Stimulated activated CD4-positive, alpha-beta T cell treated with anti-CD3 and anti-CD28 coated beads, Interleukin-12 subunit alpha, Interleukin-12 subunit beta, amount 100 ng/mL, for 48 hours (primary cell): ENCODE measurements at places on chromosomes 5 and 9.

GRCh38 chr5:13572163-13572562, 372.3 kb downstream of the DNAH5 start:
- no peak for DNase-seq

GRCh38 chr5:131959906-131960305, 14.4 kb upstream of the MEIKIN start:
- DNase-seq: no peak

DNA sequence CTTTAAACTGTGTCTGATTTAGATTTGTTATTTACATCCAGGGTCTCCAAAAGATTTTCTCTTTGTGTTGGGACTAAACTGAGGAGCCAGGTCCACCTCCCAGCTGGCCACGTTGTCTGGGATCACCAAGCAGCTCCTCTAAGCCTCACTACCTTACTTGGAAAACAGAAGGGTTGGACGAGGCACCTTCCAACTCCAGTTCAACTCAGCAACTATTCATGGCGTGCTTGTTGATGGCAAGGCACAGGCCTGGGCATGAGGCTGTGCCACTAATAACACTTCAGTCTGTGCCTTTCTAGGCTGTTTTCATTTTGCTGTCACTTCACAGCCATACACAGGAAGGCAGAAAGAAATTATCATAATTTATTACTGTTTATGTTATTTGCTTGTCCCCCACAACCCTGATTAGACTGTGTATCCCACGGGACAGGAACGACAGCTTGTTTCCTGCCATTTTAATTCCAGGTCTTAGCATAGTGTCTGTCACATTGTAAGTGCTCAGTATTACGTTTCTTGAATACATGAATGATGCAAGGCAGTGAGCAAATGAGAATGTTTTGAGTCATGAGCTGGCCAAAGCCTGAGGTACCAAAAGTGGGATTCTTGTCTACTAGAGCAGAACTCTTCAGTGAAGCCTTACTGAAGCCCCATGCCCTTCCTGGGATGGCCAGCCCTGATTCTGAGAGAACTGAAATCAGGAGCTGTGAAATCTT, 125.8 kb downstream of the GALNT10 start:
- DNase-seq: no peak

GRCh38 chr9:93436218-93436617, 15.3 kb upstream of the FAM120A start:
- no peak for DNase-seq

GRCh38 chr9:16515879-16516301, 354.6 kb downstream of the BNC2 start:
- DNase-seq: no peak

DNA sequence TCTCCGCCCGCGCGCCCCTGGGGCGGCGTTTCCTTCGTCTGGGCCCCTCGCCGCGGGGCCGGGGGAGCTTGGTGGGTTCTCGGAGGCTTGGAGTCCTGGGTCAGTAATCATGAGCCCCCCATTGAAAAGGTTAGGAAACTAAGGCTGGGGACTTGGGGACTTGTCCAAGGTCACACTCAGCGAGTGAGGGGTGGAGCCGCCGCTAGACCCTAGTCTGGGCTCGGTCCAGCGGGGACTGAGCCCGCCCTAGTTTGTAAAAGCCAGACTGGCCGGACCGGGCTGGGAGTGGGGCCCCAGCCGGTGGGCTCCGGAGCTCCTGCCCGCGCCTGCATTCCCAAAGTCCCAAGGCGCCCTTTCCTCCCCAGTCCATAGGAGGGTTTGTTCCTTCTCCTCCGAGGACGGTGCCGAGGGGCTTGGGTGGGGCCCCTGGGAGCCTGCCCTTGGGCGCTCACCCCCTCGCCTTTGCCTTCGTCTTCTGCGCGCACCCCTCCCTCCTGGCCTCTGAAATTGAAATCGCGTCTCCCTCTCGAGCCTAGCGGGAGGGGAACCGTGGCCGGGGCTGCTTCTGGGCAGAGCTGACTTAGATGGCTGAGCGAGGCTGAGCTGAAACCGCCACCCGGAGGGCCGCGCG, 995 bp downstream of the OLFM1 start:
- DNase-seq: no peak

DNA sequence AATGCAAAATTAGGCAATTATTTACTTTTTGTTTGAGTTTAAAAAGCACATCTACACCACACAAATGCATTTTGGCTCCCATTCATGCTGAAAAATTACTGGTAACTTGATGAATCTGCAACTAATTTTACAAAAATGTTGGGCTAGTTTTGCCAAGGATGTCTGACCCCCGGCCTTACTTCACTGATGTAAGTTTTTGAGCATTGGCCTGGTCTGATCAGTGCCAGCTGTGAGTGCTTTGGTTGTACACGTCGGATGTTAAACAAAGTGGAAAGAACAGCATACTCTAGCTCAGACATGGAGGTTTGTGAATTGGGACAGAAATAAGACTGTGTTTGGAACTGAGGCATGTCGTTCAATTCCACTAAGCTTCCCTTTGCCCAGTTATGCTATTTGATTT, 1044.2 kb downstream of the TLE4 start:
- DNase-seq: no peak

GRCh38 chr9:131845305-131846298, 105.7 kb upstream of the RAPGEF1 start:
- DNase-seq: no peak

DNA sequence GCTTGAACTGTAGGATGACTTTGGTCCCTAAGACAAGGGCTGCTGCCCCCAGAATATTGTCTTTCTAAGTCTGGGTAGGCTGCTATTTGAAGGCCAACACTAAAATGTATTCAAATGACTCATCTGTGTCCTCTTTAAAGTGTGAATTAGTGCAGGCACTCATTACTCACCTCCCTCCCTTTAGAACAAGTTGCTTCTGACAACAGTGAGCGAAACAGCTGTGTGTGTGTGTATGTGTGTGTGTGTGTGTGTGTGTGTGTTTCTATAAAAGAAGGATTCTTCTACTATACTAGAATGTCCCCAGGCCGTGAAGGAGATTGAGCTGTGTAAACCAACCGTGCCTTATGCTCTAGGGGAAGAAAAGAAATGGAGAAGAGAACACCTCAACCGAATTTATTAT, 1337.2 kb downstream of the PTPRD start:
- DNase-seq: no peak

DNA sequence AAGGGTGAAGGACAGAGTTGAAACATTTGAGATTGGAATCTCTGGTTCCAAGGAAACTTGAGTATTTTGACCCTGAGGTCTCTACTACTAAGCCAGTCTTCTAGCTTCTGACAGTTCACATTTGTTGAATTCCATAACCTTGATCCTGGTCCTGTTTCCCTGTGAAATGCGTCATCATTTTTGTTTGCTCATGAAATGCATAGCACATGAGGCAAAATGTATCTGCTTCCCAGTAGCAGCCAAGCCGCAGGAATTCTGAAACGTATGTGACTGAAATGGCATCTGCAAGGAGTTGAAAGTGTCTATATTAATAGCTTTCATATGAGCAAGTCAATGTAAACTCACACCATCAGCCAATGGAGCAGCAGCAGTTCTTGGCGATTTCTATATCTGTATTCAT, 307.9 kb downstream of the CSNK1G3 start:
- DNase-seq: no peak

DNA sequence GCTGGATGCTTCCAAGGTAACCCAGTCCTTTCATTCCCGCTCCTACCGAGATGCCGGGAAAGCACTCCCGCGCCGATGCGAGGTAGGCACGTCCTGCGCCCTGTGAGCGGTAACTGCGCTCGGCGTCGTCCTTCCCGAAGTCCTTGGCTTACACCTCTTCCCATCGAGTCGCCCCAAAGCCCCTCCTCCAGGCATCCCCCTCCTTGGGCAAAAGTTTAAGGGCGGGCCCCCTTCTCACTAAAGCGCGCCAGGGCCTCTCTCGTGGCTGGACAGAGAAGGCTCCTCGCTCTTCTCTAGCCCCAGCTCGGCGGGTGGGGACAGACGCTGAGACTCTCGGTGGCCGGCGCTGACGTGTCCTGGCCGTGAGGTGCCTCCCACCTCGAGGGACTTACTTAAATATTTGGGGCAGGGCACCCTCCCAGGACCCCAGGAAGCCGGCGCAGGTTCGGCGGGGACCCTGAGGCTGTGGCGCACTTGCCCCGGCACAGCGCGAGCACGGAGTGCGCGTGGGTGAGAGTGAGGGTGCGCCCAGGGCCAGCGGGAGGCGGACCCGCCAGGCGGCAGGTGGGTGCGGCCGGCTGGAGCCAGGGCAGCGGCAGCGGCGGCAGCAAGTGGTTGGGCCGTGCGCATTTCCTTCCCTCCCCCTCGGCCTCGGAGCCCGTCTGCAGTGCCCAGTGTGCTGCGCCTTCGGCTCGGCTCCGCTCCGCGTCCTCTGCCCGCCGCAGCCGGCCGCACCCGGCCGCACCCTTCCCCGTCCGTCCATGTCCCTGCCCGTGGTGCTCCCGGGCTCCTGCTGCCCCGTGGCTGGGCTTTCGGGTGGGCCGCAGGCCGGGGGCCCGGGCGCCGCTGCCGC, at the start of gene ENTREP1:
Gene ENTREP1 (plus strand): TSS at position 667 of the 853 bp plus-strand sequence. CDS start 95 bp downstream, at position 762.
- no peak for DNase-seq

DNA sequence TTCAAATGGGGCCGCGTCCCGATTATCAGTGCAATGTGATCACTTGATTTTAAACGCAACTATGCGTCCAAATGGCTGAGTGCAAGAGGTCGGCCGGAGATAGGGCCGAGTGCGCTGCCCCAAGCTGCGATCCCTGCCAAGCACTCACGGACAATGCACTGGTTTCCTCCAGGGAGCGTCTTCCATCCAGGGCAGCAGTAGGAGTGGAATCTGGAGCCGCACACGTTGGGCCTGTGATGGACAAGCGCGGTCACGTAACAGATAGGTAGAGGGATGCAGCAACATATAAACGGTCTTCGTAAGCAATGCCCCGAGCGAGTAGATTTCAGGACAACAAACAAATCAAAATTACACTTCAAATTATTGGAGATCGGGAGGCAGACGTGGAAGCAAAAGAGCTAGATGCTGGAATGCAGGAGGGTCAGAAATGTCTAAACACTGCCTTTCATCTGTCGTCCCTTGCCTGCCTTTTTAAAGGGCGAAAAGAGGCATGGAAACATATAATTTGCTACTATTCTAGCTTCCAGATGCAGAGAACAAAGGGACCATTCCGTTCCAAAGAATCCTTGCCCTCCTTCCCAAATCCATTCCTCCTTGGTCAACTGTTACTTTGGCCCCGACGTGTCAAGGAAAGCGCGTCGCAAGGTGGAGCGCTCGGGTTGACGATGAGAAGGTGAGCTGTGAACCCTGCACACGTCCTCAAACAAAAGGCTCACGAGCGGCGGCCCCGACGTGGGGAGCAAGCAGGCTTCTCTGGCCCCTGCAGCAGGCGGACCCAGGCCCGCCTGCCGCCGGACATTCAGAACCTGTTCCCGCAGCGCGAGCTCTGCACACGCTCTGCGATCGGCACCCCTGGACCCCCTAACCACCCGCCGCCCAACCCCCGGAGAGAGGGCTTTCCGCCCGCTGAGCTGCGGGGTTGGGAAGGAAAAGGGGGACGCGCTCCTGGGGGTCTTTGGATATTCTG, 1.5 kb downstream of the FBN2 start:
- DNase-seq: no peak

GRCh38 chr5:87184605-87185004, 83.1 kb upstream of the RASA1 start:
- no peak for DNase-seq

DNA sequence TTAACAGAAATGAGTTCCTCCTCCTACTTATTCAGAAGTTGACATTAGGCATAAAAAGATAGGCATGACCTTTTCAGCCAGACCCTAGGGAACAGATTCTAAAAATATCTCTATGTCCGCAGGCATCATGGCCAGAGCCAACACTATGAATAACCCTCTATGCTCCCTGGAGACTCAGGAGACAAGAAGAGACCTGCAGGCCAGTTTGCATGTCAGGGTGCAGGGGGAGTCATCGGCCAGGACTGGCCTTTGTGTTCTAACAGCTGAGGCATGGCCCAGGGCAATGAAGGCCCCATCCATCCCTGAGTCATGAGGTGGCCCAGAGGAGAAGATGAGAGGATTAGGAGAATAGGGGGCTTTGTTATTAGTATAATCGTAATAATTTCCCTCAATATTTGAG, 93.8 kb downstream of the TMEM215 start:
- DNase-seq: no peak

DNA sequence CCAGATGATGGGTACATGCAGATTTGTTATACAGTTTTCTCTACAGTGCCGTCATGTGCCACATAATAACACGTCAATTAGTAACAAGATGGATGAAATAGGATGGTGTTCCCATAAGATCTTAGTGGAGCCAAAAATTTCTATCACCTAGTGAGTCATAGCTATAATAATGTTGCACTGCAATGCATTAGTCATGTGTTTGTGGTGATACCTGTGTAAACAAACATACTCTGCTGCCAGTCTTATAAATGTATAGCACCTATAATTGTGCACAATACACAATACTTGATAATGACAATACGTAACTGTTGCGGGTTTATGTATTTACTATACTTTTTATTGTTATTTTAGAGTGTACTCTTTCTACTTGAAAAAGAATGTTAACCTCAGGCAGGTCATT, 865.4 kb downstream of the MAT2B start:
- no peak for DNase-seq

DNA sequence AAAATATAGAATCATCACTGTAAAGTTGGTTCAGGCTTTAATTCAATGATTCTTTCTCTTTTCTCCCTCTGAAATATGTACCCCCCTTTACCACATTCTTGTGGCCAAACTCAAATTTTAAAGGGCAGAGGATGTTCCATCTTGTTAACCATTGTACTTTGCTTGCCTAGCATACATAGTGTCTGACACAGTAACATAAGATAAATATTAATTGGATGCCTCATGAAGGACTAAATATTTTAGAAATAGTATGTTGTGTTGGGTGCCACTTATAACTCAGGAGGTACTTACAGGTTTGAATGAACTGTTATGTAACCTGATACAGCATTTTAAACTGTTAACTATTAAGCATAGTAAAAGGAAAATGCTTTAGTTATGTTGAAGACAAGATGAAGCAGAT, 71.5 kb downstream of the NIPBL start:
- no peak for DNase-seq

GRCh38 chr5:137207023-137207760, 291.9 kb downstream of the SPOCK1 start:
- no peak for DNase-seq

DNA sequence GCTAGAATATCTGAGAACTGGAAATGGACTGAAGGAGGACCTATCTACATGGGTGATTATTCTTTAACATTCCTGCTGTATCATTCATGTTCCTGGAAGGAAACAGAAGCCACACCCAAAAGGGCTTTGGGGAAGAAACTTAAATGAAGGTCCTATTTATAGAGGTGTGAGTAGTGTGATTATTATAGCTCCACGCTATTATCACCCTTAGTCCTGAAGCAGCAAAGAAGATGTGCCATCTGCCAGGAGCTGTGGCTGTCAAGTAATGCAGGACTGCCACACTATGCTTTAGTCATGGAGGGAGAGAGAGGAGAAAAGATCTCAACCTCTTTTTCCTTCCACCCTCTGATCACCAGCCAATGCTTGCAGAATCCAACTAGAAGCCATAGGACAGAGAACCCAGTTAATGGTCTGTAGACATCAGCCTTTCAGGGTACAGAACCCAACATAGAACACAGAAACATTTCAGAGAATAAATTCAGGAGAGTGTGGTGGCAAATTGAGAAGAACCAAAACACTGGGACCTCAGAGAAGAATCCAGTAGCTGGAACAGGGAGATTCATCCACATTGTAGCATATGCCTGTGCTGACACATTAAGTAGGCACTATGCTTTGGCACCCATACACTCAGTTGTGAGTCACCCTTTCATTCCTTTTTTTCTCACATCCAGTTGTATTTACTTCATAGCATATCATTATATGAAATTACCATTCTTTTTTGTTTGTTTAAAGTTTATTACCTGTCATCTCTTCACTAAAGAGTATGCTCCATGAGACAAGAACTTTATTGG, 21.0 kb upstream of the RNF180 start:
- DNase-seq: no peak
